Activated gamma-delta T cell treated with anti-CD3 and anti-CD28 coated beads, Interleukin-2, amount 50 U/mL, for 16 hours (primary cell): ENCODE measurements at places on chromosomes 3 and 15.

- DNase-seq = no peak
These were observed 191.6 kb upstream of the TOPAZ1 start for GRCh38 chr3:44050101-44050500.

DNA sequence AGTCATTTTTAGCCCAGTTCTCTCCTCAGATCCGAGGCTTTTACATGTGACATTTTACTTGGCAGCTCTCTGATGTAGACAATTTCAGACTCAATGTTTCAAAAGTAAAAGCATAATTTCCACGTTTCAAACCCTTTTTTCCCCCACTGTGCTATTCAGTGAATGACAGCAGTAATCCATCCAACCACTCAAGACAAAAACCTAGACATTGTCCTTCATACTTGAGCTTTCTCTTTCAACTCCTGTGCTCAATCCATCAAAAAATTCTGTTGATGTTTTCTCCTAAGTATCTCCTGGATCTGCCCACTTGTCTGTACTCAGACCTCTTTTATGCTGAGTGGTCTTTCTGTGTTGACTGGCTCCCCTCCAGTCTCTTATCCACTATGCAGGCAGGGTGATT is 214.7 kb downstream of the CHL1 start:
- DNase-seq = no peak

DNA sequence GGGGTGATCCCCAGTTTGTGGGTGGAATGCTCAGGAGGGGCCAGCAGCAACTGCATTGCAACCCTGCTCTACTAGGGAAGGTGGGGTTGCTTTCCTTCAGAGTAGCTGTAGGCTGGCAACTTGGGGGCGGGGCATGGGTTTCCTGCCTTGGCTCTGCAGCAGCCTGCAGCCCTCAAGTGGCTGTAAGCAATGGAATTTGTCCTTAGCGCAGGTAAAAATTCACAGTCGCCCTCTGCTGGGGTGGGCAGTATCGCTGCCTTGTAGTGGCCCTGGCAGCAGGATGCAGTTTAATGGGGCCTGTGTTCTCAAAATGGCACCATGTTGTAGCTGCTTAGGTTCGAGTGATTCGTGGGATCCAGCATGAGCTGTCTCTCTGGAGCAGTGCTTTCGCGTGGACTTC is 29.8 kb downstream of the STT3B start:
- DNase-seq = no peak

DNA sequence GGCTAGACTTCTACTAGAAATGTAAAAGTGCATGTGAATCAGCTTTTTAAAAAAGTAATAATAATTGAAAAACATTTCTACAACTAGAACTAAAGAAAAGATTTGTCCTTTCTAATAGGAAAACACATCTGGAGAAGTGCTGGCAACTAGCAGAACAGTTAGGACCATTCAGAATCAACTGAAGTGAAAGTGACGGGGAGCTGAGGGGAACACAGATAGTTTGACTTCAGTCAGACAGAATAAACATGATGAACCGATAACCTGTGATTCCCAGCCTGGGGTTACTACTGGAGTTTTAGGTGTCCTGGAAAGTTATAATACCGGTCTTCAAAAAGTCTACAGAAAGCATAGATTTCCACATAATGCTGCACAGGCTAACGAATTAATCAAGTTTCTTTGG is 28.1 kb downstream of the OPA1 start:
- no peak for DNase-seq

GRCh38 chr15:68405378-68406250 is 26.3 kb downstream of the ITGA11 start:
- DNase-seq = no peak

GRCh38 chr15:61106044-61106834 is 122.9 kb downstream of the RORA start:
- no peak for DNase-seq

DNA sequence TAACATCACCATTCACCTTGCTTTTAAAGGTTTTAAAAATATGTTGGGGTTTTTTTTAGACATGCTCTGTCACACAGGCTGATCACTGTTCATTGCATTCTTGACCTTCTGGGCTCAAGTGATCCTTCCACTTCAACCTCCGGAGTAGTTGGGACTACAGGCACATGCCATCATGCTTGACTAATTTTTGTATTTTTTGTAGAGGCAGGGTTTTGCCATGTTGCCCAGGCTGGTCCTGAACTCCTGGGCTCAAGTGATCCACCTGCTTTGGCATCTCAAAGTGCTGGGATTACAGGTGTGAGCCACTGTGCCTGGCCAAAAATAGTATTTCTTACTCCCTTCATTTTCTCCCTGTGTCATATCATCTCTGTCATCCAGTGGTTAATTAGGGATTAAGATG is 101.4 kb downstream of the PIK3R4 start:
- DNase-seq = no peak

DNA sequence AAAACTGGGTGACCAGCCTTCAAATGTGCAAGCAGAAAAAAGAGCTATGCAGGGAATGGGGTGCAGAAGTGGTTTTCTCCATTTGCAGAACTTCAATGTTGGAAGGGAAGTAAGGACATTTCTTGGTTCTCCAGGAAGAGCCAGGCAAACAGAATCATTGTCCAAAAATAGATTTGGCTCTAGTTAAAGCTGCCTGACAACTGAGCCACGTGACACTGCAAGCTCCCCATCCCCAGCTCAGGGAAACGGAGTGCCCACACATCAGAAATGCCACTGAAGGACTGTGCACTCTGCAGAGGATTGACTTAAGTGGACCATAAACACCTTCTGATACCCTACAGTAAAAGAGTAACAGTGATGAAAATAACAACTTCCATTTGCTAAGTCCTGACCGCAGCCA is 195.6 kb upstream of the NSMCE3 start:
- DNase-seq = no peak

DNA sequence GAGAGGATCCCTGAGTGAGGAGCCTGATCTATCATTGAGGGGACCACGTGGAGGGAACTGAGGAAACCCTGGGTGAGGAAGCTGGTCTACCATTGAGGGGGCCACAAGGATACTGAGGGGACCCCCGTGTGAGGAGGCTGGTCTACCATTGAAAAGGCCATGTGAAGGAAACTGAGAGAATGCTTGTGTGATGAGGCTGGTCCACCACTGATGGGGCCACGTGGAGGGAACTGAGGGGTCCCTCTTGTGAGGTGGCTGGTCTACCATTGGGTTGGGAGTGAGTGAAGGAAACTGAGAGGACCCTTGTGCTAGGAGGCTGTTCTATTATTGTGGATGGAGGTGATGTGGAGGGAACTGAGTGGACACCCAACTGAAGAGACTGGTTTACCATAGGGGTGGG is 161.3 kb downstream of the FBLN2 start:
- no peak for DNase-seq

DNA sequence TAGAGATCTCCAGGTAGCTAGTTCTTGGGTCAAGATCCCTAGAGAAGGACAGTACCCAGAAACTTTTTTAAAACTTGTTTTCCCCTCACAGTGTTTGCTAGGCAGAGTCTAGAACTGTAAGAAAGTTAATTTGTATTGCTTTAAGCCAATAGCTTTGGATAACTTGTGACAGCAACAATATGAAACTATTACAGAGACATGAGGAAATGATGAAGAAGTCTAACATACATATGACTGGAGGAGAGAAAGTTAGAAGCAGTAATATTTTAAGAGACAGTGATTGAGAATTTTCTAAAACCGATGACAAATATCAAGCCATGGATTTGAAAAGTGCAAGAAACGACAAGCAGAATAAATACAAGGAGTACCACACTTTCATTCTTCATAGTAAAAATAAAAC is 10.0 kb downstream of the HMG20A start:
- no peak for DNase-seq

- DNase-seq = no peak
These were observed 184.0 kb upstream of the ADAMTS9 start for GRCh38 chr3:64871834-64872249.

DNA sequence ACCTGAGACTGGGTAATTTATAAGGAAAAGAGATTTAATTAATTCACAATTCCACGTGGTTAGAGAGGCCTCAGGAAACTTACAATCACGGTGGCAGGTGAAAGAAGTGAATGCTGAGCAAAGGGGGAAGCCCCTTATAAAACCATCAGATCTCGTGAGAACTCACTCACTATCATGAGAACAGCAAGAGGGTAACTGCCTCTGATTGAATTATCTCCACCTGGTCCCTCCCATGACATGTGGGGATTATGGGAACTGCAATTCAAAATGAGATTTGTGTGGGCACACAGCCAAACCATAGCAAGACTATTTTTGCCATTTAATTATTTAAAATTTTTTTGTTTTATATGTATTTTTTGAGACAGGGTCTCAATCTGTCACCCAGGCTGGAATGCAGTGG is 27.0 kb upstream of the KCTD6 start:
- no peak for DNase-seq

DNA sequence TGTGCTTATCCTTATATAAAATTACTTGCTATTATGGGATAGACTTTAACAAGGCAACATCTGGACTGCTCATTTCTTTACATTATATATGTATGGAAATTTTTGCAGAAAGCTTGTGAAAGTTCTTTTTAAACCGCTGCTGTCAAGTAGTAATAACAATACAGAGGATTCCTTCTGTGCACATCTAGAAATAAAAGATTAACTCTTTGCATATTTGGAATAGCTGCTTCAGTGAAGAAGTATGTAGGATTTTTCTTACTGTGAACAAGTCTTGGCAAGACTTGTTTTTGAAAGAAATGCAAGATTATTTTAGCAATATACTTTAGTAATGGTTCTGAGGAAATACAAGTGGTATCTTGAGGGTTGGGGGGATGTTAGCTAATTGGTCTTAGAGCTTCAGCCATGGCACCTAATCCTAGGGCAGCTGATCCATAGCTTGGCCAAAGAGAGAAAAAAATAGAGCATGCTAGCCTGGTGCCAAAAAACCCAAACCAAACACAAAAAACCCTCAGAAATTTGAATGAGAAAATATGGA is 4.3 kb downstream of the PRKCI start:
- DNase-seq = no peak

GRCh38 chr3:16305111-16305541 is 40.1 kb downstream of the OXNAD1 start:
- DNase-seq = peak; percentile 30

GRCh38 chr3:10901296-10901945 is 85.4 kb downstream of the SLC6A11 start:
- no peak for DNase-seq

DNA sequence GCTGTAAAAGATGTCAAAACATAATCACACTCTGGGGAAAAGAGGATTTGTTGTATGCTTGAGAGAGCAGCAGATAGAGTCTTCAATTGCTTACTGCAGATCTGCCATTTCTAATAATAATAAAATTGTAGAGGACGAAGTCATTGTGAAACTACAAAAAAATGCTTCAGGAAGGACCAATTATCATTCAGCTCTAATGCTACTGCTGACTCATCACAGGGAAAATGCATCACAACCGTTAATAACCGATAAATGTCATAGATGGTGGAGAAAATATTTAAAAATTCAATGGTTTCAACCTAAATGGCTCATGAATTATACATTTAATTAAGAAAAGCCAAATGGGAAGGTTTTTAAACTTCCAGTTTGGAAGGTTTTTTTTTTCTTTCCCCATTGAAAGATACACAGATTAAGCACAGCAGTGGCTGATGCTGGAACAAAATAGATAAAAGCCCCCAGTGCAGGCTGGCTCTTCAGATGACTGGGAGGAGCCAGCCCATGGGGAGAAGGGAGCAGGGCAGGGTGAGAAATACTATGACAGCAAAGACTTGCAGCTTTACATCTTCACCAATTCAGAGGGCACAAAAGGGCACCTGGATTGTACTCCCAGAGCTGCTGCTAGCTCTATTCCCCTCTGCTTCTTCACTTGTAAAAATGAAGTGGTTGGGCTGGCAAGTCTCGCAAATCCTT is 196.1 kb downstream of the CNTN6 start:
- DNase-seq = no peak

DNA sequence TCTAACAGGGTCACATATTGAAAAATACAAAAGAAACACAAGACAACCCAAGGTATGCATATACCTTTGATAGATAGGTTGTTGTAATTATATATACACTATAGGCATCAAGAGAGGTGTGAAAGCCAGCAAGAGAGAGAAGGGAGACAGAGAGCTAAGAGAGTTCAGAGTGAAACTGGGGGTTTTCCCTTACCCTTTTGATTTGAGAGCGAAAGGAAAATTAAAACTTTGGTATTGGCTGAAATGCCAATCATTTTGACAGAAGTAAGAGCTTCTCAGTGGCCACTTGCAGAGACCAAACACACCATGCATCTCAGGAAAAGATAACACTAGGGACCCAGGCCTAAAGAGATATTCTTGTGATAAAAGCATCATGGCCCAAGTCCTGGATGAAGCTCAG is 183.6 kb downstream of the SHOX2 start:
- DNase-seq = no peak
